ENCODE measurements at places on chromosomes 16 and 17. TPM values are rescaled to one million over a fixed set of nuclear protein-coding genes. Genes with fewer than 3 reads are reported as not detected.

- no peak for DNase-seq
Measured at GRCh38 chr17:73754886-73755400, 110.7 kb upstream of the SDK2 start.

GRCh38 chr17:2263183-2264066 is 40.2 kb downstream of the SMG6 start:
- DNase-seq: no peak

DNA sequence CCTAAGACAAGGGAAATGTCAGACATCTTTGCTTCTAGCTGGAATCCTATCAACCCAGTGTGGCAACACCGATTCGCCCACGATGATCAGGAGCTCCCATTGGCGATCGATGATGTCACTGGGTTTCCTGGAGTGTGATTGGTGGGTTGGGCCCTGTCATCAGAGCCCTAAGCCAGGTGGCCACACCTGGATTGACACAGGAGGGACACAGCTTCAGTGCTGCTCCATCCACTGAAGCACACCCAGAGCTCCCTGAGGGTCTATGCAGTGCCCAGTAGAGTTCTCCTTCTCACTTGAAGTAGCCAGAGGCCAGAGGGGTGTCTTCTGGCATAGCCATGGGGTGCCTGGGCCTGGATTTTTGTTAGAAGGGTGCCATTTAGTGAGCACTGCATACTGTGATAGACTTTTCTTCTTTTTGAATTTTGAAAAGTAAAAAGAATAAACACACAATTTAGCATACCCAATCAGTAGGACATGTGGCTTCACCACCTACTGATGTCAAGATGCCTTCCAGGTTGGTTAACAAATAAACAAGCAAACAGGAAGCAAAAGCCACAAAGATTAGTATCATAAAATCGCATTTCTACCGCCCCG is 77.6 kb downstream of the CMIP start:
- DNase-seq: peak; percentile 43

- peak; percentile 30 for DNase-seq
Measured at GRCh38 chr16:3020604-3021448, 658 bp downstream of the TNFRSF12A start.

DNA sequence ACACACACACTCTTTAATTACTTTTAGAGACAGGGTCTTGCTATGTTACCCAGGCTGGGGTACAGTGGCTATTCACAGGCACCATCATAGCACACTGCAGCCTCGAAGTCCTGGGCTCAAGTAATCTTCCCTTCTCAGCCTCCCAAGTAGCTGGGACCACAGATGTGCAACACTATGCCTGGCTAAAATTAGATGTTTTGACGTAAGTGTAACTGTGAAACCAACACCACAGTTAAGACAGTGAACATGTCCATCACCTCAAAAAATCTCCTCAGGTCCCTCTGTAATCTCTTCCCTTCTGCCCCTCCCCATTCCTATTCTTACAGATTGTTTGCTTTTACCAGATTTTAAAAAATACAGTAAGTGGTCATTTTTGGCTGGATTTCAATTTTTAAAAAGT is 66.7 kb downstream of the RPGRIP1L start:
- DNase-seq: no peak

DNA sequence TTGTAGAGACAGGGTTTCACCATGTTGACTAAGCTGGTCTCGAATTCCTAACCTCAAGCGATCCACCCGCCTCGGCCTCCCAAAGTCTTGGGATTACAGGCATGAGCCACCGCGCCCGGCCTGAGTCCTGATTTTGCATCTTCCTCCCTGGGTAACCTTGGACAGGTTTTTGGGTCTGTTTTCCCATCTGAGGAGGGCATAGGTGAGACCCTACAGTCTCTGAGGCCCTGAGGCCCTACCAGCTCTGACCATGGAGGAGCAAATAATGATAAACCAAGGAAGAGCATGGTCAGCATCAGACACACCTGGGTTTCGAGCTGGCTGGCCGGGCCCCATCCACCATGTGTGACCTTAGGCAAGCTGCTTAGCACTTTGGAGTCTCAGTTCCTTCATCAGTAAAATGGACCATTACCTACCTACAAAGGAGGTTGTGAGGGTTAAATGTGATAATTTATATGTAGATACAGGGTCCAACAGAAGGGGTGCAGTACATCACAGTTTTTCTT is 1.2 kb upstream of the NCBP3 start:
- no peak for DNase-seq

GRCh38 chr16:70682239-70683145 is 3.4 kb downstream of the MTSS2 start:
- no peak for DNase-seq

- peak; percentile 81 for DNase-seq
Measured at GRCh38 chr16:27690608-27691007, 140.7 kb downstream of the KATNIP start.

DNA sequence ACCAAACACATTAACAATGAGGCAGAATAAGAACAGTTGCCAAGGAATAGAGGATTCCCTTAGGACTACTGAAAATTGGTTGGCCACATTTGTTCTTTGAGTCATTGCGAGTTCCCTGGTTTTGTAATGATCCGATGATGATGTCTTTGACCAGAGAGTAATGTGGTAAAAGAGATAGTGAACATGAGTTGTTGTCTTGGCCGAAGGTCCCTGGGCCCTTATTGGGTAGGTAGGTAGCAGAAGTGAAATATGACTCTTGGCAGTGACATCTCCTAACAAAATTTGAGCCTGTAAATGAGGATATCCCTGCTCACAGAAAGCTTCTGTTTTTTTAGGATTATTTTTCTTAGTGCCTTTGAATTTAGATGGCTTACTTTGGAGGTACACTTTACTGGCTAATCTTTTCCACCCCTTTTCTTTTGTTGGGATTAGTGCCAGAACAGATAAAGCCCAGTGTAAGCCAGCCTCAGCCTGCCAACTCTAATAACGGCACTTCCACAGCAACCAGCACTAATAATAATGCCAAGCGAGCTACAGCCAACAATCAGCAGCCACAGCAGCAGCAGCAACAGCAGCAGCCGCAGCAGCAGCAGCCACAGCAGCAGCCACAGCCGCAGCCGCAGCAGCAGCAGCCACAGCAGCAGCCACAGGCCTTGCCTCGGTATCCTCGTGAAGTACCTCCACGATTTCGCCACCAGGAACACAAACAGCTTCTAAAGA is 47.2 kb downstream of the TNRC6A start:
- DNase-seq: no peak

Gene DCXR
- total RNA-seq: 120 TPM

Gene CCL5
- not detected for total RNA-seq

Gene ZSCAN10
- total RNA-seq: not detected

Gene KRTAP9-9
- total RNA-seq: not detected

Gene TBC1D16
- 1,023 TPM for total RNA-seq

Gene DNAJA2
- 74.3 TPM for total RNA-seq

All from SK-MEL-5 (cell line).